ENCODE measurements at places on chromosomes 5 and 9. TPM values are rescaled to one million over a fixed set of nuclear protein-coding genes. Genes with fewer than 3 reads are reported as not detected.

The PDE6A gene
- total RNA-seq = not detected

The NUTM2G gene
- not detected for total RNA-seq

The IL13 gene
- not detected for total RNA-seq

The SPATA31C1 gene
- total RNA-seq = not detected

The RABL6 gene
- 98.6 TPM for total RNA-seq

- no peak for DNase-seq
Measured at GRCh38 chr9:105344283-105344682, 99.8 kb downstream of the SLC44A1 start.

- no peak for DNase-seq
Measured at GRCh38 chr5:59021837-59022514, 439.1 kb downstream of the RAB3C start.

DNA sequence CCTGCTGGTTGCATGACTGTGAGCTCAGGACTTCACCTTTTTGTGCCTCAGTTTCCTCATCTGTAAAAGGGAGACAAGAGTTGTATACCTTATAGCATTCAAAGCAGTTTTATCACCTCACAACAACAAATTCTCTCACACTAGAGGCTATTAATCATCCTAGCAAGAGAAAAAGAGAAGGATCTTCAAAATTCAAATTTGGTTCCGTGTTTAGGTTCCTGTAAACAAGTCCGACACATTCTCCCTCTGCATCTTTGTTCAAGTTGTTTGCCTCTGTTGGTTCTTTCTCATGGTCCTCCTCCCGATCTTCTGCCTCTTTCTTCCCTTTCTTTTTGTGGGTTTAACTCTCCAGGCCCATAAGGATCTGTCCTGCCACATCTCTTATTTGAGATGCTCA, 218.0 kb downstream of the PIK3R1 start:
- DNase-seq = no peak

DNA sequence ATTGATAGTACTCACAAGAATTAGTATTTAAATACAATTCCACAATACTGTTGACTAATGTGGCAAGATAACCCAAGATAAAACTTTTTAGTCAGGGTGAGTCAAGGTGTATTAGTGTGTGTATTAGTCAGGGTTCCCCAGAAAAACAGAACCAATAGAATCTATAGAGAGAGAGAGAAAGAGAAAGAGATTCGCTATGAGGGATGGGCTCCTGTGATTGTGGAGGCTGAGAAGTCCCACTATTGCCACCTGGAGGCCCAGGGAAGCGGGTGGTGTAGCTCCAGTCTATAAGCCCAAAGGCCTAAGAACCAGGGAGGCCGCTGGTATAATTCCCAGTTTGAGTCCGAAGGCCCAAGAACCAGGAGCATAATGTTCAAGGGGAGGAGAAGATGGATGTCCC, 10.0 kb upstream of the SHISAL2B start:
- no peak for DNase-seq

- no peak for DNase-seq
Measured at GRCh38 chr9:124441291-124441690, 9.0 kb upstream of the ADGRD2 start.
